K562 (cell line): ENCODE measurements at places on chromosomes 4 and X.
A peak's percentile ranks its signal among the peaks of the same experiment; 100 is the strongest.

- DNase-seq, result no peak
Observed at GRCh38 chrX:46759645-46759974, 692 bp upstream of the SLC9A7 start.

GRCh38 chr4:41205854-41206460 lies 8.4 kb downstream of the APBB2 start:
- no peak for DNase-seq

DNA sequence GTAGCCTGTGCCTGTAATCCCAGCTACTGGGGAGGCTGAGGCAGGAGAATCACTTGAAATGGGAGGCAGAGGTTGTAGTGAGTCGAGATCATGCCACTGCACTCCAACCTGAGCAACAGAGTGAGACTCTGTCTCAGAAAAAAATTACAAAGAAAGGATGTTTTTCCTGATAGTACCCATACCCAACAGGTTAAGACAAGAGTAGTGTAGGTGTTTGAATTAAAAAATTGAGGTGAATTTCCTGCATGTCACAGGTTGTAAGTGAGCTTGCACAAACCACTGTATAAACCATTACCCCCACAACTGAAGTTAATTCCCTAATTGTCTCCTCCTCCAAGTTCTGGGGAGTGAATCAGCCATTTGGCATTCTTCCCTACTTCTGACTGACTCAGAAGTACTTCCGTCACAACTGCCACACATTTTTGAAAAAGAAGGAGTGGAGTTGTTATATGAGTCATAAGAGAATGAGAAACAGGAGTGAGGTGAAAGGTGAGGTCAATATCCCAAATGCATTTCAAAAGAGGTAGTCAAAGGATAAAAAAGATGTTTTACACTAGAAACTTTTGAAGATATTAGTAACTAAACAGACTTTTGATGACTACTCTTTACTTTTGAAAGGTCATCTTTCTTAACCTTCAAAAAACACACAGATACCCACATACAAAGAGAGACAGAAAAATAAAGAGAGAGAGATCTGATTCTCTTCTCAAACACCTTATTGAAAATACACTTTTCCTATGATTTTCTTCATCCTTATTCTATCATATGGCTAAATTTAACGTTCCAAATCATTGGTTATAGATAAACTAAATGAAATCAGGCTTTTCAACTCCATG lies 134.5 kb downstream of the BTC start:
- peak; percentile 82 for DNase-seq

DNA sequence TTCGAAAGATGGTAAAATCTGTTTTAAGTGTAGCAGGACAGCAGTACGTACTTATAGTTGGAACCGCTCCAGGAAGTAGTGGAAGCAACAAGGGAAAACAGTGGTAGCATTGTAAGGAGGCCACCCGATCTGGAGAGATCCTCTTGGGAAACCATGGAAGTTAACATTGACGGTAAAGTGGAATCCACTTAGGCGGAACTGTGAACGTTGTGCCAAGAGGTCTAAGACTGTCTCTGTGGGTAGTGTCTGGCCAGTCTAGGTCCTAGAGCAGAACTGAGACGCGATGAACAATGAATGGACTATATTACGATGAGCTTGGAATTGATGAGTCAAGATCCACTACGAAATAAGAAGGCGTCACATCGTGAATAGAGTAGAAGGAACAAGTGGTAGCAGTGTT lies 124.0 kb downstream of the TENM3 start:
- no peak for DNase-seq

DNA sequence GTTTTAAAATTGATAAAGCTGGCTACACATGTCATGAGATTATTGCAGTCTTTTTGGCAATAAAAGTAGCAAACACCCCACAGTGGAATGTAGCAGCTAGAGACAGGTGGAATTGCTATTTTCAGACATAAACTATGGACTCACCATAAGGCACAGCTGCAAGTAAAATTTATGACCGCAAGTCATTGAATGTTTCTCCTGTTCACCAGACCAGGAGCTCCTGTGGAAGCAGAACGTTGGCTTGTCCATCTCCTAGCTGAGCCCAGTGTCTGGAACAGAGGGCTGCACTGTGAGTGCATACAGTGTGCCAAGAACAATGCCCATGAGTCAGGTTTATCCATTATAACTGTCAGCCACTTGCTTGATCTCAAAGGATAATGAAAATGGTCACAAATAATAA lies 538.2 kb downstream of the INPP4B start:
- DNase-seq, result no peak

GRCh38 chr4:94564252-94564651 lies 112.5 kb downstream of the PDLIM5 start:
- no peak for DNase-seq
